Renal cortical epithelial cell (primary cell): ENCODE measurements at places on chromosomes 6 and 20. TPM values are rescaled to one million over a fixed set of nuclear protein-coding genes. Genes with fewer than 3 reads are reported as not detected.

TBXT gene
- total RNA-seq = not detected in 2 replicates

CAGE1 gene
- 0.17 TPM in 1 of 2 replicates, not detected in the other for total RNA-seq

C20orf204 gene
- 0.45 TPM in 1 of 2 replicates, not detected in the other for total RNA-seq

CST4 gene
- total RNA-seq = not detected in 2 replicates

QRSL1 gene
- total RNA-seq = 14.2 and 14.8 TPM in 2 replicates

MACROD2 gene
- total RNA-seq = 5.0 and 5.4 TPM in 2 replicates

GJA10 gene
- total RNA-seq = not detected in 2 replicates

RGS17 gene
- 3.6 and 7.0 TPM in 2 replicates for total RNA-seq

GLP1R gene
- total RNA-seq = not detected in 2 replicates

MLN gene
- total RNA-seq = not detected in 2 replicates

COL11A2 gene
- 0.17 and 0.20 TPM in 2 replicates for total RNA-seq

FAM217A gene
- total RNA-seq = not detected in 2 replicates

HSPA12B gene
- 0.17 TPM in 1 of 2 replicates, not detected in the other for total RNA-seq
